Gastroesophageal sphincter (tissue), 4 donors: ENCODE measurements at places on chromosomes 3 and 15.

- no peak for ATAC-seq
Measured at GRCh38 chr15:43934480-43934879, 107.7 kb downstream of the WDR76 start.

DNA sequence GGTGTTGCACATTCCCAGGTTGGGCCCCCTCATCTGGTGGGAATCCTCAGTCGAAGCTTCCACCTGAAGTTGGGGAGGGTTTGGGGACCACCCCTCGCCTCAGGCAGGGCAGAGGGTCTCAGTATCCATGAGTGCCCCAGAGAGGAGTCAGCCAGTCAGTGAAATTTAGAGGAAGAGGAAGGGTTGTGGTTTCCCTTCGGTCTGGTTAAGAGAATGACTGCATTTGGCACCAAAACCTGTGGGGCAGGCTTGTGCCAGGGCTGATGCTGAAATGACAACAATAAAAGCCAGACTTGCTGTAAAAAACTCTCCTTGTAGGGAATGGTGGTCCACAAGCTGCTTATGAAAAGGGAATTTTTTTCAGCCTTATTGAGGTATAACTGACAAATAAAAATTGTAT lies 22.6 kb downstream of the LMCD1 start:
- no peak for ATAC-seq

- no peak for ATAC-seq
Measured at GRCh38 chr3:17518189-17519059, 224.0 kb downstream of the TBC1D5 start.

DNA sequence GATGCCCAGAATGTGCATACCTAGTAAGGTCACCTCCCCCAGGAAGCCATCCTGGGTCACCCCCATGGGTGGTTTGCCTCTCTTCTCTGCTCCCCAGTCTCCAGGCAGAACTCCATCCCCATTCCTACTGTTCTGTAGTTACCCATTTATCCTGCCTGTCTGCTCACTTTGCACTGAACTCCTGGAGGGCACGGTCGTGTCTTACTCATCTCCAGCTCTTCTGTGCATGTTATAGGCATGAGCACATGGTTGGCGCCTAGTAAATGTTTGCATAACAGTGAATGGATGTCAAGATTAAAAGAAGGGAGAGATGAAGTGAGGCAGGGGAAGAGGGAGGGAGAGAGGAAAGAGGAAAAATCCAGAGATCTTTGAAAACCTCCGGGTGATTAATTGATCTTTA lies 208.4 kb upstream of the TRIM42 start:
- ATAC-seq = no peak

- ATAC-seq = peak; percentile 40
Measured at GRCh38 chr3:38651153-38651789, 1.8 kb upstream of the SCN5A start.

DNA sequence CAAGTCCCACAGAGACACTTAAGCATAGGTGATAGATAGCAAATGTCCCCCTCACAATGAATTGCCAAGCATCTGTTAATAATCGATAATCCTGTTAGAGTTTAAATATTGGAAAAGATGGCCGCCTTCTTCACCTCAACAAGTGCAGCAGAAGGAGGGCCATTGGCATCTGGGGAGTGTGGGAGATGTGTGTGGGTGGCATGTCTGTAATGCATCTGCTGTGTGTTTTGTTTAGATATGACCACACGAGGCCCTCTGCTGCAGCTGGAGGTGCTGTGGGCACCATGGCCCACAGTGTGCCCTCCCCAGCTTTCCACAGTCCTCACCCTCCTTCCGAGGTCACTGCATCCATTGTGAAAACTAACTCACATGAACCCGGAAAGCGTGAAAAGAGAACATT lies 12.9 kb downstream of the MKRN2 start:
- no peak for ATAC-seq

DNA sequence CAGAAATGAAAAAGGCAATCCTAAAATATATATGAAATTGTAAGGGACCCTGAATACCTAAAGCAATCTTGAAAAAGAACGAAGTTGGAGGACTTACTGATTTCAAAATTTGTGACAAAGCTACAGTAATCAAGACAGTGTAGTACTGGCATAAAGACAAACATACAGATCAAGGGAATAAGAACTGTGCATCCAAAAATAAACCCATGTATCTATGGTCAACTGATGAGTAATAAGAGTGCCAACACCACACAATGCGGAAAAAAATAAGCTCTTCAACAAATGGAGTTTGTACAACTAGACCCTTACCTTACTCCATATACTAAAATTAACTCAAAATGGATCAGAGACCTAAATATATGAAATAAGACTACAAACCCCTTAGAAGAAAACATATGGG lies 29.6 kb downstream of the GSK3B start:
- ATAC-seq = no peak
